ENCODE measurements at places on chromosomes 12 and 14.

- no peak for DNase-seq
Observed at GRCh38 chr14:61347826-61348443, 26.6 kb downstream of the PRKCH start.

DNA sequence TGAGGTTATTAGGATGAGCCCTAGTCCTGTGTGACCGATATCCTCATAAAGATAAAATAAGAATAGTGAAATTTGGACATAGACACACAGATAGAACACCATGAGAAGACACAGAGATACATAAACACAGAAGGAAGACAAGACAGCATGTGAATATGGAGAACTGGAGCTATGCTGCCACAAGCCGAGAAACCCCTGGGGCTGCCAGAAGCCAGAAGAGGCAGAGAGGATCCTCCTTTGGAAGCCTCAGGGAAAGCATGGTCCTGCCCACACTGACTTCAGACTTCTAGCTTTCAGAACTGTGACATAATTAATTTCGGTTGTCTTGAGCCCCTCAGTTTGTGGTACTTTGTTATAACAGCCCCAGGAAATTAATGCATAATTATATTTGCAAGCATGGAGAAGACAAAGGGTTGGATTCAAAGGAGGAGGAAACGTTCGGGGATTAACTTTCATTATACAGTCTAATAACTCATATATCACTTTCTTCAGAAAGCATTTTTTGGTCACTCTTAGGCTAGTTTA is 1501.8 kb upstream of the FLRT2 start:
- no peak for DNase-seq

DNA sequence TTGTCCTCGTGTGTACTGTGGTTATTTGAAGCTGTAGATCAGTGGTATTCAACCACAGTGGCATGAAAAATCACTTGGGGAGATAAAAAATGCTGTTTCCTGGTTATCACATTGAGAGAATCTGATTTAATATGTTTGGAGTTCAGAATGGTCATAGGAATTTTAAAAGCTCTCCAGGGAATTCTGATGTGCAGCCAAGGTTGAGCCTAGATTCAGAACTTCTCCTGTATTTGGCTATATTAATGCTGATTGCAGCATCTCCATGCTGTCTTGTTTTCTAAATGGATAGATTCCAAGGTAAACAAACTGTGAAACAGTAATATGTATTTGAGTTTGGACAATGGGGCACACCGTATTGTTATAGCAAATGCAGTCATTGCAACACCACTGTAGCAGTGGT is 982.2 kb upstream of the FBXO33 start:
- DNase-seq = no peak

DNA sequence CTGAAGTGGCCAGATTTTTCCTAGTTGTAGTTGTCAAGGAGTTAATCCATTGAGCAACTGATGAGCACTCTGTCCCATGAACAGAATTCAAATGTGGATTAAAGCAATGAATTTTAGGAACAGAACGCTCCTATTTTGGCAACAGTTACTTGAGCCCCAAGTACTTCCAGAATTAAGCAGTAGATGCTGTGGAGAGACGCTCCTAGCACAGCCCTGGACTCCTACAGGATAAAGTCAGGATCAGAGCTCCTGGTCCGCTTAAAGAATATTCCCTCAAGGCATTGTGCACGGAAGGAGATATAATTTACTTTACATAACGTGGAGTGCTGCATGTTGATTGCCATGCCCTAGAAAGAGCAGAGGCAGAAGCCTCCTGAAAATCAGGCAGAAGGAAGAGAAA is 53.4 kb downstream of the FLRT2 start:
- no peak for DNase-seq

DNA sequence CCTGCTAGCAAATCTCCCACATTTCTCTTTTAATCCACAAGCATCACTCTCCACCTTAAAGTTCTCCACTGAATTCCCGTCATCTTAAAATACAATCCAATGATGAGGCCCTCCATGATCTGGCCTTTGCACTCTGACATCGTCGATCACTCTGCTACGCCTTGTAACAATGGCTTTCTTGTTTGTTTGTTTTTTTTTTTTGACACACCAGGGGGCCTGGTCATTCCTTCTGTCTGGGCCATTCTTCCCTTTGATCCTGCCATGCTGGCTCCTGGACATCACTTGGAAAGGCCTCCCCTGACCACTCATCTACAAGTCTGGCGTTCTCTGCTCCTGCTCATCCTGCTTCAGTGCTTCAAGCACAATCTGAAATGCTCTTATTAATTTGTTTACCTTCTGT is 233.5 kb downstream of the PPM1H start:
- no peak for DNase-seq

DNA sequence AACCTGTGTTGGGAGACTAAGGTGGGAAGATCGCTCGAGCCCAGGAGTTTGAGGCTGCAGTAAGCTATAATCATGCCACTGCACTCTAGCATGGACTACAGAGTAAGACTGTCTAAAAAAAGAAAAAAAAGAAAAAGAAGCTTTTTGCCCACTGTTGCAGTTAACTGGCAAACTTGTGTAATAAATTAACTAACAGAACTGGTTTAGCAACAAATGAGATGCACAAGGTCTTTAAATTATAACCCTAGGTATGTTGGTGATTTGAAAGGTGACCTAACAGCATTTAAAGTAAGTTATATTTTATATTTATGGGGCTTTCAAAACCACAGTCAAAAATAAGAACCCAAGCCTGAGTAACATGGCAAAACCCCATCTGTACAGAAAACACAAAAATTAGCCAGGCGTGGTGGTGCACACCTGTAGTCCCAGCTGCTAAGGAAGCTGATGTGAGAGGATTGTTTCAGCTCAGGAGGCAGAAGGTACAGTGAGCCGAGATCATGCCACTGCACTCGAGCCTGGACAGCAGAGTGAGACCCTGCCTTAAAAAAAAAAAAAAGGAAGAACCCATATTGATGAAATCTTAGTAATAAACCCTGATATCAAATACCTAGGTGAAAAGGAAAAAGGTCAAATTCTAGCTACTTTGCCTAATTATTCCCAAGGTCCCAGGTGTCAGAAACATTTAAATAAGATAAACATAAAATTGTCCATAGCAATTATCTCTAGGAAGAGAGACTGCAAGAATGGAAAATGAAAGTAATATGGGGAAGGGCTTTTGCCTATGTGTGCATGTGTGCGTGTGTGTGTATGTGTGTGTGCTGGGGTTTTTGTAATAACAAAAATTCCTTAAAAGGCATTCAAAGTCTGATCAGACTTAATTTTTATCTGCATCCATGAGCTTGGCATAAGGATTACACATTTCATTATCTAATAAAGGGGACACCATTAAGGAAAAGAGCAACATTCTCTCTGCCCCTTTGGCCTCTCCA is 15.4 kb downstream of the SYNE2 start:
- no peak for DNase-seq

- peak; percentile 73 for DNase-seq
Observed at GRCh38 chr12:32755051-32755653, 545 bp downstream of the YARS2 start.

GRCh38 chr14:95294834-95295599 is 24.7 kb downstream of the CLMN start:
- DNase-seq = no peak

DNA sequence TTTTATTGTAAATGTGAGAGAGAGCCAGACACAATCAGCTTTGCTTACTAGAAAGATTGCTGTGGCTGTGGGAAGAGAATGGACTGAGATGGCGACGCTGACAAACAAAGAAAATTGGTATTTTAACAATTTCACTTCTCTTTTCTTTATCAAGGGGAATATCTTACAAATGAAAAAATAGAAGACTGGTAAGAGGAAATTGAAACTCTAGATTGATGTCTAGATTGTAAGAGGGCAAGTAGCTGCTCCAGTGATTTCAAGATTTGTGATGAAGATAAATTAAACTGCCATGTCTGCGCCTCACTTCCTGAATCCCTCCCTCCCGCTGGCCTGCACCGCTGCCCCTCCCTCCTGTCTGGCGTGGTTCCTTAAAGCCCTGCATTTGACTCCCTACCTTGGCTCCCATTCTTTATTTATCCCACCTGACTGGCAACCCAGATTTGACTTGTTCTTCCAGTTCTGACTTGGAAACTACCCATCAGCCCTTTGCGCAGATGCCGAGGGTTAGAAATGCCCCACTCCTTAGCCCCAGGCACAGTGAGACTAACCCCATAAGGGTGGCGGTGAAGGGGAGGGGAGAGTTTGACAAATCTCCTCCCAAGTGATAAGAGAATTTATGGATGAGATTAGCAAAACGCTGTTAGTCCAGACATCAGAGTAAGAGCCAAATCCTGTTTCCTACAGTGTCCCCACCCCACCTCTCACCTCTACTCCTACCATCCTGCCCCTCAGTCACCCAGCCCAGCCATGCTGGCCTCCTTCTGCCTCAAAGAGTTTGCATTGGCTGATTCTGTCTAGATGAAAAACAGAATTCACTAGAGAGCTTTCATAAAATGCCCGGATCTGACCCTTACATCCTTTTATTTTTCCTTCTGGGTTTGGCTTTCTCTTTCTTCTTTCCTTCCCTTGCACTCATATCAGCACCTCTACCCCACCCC is 125.3 kb upstream of the ATF7IP start:
- no peak for DNase-seq

DNA sequence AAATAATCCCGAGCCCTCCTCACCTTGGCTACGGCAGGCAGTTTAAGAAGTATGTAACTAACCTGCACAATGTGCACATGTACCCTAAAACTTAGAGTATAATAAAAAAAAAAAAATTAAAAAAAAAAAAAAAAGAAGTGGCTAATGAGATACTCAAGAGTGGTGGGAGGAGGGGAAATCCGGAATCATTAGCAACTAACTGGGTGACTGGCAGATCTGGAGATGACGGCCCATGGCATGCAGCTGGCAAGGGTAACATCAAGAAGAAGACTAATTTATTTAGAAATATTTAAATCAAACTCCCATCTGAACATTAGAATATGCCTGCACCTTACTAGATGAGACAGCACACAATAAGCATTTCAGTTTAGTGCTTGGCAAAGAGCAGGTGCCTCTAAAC is 52.3 kb upstream of the TMCC3 start:
- DNase-seq = no peak
